A549 treated with DMSO at 1 μM for 4 hours (cell line): ENCODE measurements at places on chromosomes 5 and 9. TPM values are rescaled to one million over a fixed set of nuclear protein-coding genes. Genes with fewer than 3 reads are reported as not detected.

The LCN2 gene
- 2.2 to 6.1 TPM (median 3.3 TPM) in 5 replicates for total RNA-seq

The WWC1 gene
- total RNA-seq: 77.3 to 112 TPM (median 95.8 TPM) in 5 replicates

The SPOCK1 gene
- 13.6 to 24.2 TPM (median 21.3 TPM) in 5 replicates for total RNA-seq

The C1QTNF3 gene
- 0.13 to 0.23 TPM (median 0.20 TPM) in 4 of 5 replicates, not detected in the other for total RNA-seq

The ZFP37 gene
- total RNA-seq: 1.3 to 1.9 TPM (median 1.8 TPM) in 5 replicates

The NFIB gene
- total RNA-seq: 8.3 to 13.7 TPM (median 12.2 TPM) in 5 replicates

The ANXA1 gene
- total RNA-seq: 1,075 to 1,285 TPM (median 1,246 TPM) in 5 replicates

The ACOT12 gene
- 0.06 TPM in 1 of 5 replicates, not detected in the others for total RNA-seq

The FOXD4L6 gene
- 0.15 TPM in 1 of 5 replicates, not detected in the others for total RNA-seq

The CEP78 gene
- 15.9 to 23.6 TPM (median 20.7 TPM) in 5 replicates for total RNA-seq

The PCDHB5 gene
- total RNA-seq: 1.2 to 1.9 TPM (median 1.4 TPM) in 5 replicates

The PCDHB7 gene
- not detected in 5 replicates for total RNA-seq

The EPB41L4A gene
- 1.1 to 1.5 TPM (median 1.3 TPM) in 5 replicates for total RNA-seq

The LIFR gene
- 5.2 to 8.2 TPM (median 7.5 TPM) in 5 replicates for total RNA-seq

The ADAMTS16 gene
- total RNA-seq: 1.6 to 3.7 TPM (median 2.0 TPM) in 5 replicates

The ARAP3 gene
- total RNA-seq: 3.6 to 6.0 TPM (median 4.8 TPM) in 5 replicates

The RORB gene
- not detected in 5 replicates for total RNA-seq

The SLC6A18 gene
- total RNA-seq: not detected in 5 replicates

The BRD9 gene
- total RNA-seq: 35.0 to 41.6 TPM (median 37.8 TPM) in 5 replicates

The GALNT12 gene
- 3.3 to 5.5 TPM (median 4.4 TPM) in 5 replicates for total RNA-seq

The OSMR gene
- total RNA-seq: 62.9 to 85.6 TPM (median 80.4 TPM) in 5 replicates

The FOXD4L5 gene
- total RNA-seq: 0.06 to 0.10 TPM in 2 of 5 replicates, not detected in the others

The ZDHHC11B gene
- 0.92 to 1.5 TPM (median 1.1 TPM) in 5 replicates for total RNA-seq

The RLN2 gene
- 0.19 to 0.47 TPM (median 0.24 TPM) in 4 of 5 replicates, not detected in the other for total RNA-seq

The ADGRD2 gene
- not detected in 5 replicates for total RNA-seq
